Lower leg skin (tissue), 4 donors: ENCODE measurements at places on chromosomes 5 and 9. TPM values are rescaled to one million over a fixed set of nuclear protein-coding genes. Genes with fewer than 3 reads are reported as not detected.

The CATSPER3 gene
- 0.23 TPM for total RNA-seq

The SPAG8 gene
- not detected for total RNA-seq

The CWC27 gene
- 10.3 TPM for total RNA-seq

The SLC36A3 gene
- total RNA-seq: not detected

The MARCOL gene
- total RNA-seq: not detected

The IFNA21 gene
- not detected for total RNA-seq

The NUTM2G gene
- not detected for total RNA-seq
